ENCODE measurements at places on chromosomes 12 and 14.

DNA sequence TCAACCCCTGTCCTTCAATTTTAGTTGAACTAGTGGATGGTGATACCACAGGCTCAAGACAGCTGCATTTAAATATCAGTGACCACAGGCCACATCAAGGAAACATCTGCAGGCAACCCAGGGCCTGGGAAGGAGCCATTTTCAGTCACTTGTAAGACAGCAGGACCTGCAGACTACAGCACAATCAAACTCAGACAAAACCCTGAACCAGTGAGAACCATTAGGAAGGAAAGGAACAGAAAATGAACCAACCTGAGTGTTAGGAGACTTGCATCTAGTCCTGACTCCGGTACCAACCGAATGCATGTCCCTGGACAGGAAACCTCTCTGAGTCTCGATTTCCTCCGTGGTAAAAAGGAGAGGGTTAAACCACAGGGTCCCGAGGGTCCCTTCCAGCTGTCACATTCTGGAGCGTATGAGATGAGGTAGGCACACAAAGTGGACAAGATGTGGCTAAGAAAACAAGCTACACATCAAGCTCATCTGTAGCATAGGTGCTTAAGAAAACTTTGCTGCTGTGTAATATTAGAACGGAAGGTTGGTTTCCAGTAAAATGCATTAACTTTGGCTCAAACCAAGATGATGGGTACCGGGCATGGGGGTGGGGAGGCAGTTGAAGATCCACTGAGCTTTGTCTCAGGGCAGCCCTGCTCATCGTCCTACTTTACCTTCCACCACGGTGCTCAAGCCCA lies 1.6 kb upstream of the CDKN1B start:
- no peak for DNase-seq

DNA sequence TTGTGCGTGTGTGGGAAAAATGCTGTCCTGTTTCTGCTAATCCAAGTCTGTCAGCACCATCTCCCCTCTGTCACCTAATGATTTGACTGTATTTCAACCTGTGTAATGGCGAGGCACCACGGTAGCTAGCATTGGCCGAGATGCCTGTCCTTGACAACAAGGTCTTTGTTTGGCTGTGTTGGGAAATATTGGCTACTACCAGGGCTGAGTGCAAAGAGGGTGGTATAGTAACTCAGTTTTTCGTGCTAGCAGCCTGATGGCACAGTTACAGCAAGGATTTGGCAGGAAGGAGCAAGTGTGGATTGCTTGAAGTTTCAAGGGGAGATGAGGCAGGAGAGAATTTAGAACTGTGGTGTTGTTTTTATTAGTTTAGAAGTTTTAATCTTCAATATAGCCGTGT lies 440.3 kb upstream of the RGS6 start:
- no peak for DNase-seq

DNA sequence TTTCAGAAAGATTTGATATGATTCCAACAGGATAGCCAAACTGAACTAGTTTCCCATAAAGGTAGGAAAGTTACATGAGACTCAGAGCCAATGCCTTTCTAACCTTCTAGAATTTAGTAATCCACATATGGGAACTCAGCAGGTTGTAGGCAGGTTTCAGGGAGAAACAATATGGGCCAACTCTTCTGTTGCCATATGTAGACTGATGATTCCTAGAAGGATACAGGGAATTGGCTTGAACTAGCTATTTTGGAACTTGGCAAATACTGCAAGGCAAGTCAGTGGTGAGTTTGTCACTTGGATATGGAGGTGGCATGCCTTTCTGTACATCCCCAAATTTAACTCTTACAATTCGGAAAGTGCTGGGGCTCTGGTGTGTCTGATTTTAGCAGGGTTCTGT lies 15.5 kb downstream of the SUDS3 start:
- no peak for DNase-seq

DNA sequence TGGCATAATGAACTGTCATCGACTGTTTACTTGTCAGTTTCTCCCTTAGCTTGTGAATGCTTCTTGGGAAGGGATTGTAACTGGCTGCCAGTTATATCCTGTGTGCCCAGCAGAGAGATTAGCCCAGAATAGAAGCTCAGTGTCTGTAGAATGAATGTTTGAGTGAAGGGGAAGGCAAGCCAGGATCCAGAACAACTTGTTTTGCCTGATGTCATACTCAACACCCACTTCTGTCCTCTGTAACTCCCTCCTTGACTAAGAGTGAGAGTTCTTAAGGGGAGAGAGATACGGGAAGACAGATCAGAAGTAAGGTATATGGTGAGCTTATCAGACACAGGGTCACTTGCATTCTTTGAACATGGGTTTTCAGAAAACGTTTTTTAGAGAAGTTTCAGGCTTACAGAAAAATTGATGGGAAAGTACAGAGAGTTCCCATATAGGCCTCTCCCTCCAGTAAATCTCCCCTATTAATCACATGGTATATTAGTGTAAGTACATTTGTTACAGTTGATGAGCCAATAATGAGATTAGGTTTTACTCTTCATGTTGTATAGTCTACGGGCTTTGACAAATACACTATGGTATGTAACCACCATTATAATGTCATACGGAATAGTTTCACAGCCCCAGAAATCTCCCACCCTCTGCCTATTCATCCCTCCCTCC lies 5.6 kb upstream of the SPPL3 start:
- DNase-seq: no peak

GRCh38 chr12:49924628-49925246 lies 21.0 kb upstream of the FAIM2 start:
- no peak for DNase-seq

- no peak for DNase-seq
Observed at GRCh38 chr12:46370380-46370734, 2.2 kb downstream of the SLC38A2 start.

DNA sequence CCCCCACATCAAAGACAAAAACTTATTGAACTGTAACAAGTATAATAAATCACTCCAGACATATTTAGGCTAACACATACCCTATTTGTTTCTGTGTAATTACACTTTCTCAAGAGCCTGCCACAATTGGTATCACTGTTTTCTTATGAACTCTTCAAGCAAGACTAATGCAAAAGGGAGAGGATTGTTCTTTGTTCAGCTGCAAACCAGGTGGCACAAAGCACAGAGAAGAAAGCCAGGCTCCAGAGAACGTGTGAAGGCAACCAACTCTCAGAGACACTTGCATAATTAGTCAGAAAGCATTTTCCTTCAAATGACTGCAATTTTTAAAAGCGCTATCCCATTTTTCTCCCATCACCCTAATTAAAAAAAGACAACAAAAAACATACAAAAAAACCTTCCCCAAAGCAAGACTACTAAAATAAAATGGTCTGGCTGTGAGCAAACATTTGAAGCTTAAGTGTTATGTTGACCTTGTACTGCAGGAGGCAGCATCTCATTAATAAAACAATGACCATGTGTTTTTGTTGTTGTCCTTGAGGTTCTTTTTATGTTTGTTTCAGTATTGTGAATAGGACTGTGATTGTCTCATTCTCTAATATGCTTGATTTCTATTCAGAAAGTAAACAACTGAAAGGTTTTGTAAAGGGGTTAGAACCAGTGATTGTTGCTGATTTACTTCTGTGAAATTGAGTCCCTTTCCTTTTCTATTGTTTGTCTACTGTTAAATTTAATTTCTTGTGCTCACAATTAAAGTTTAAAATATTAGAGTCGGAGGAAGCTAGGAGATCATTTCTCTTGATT lies 452.7 kb upstream of the PDE3A start:
- no peak for DNase-seq

DNA sequence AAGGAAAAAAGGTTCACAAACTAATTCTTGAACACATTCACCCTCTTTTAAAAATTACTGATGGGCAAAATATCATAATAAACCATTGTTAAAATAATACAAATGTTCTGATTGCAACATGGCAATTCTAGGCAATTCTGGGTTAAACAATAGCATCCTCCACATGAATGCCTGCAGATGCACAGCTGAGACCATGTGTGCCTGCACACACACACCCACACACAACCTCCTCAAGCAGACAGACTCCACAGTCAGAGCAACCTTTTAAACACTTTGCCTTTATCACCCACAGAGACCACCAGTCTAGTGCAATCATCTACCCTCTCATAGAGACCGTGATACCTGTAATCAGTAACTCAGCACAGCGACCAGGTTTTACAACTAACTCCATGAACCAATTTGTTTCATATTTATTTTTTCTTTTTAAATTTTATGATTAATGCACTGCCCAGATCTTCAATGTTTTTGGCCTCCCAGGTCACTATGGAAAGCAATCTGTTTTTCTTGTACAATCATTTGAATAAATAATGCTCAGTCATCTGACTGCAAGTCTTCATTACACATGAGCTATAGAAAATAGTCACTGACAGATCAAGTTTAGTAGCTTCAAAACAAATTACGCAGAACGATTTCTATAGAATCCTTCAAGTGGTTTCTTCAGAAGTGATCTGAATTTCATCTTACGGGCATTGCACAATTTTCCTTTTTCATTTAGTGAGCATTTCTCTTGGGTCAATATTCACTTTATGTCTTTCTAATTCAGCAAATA lies 105.8 kb downstream of the PRKD1 start:
- DNase-seq: no peak

- DNase-seq: no peak
Observed at GRCh38 chr12:15644700-15645099, 144.5 kb downstream of the EPS8 start.

GRCh38 chr12:64025174-64025958 lies 180.9 kb downstream of the SRGAP1 start:
- no peak for DNase-seq

GRCh38 chr12:132470397-132470796 lies 19.6 kb upstream of the FBRSL1 start:
- no peak for DNase-seq

DNA sequence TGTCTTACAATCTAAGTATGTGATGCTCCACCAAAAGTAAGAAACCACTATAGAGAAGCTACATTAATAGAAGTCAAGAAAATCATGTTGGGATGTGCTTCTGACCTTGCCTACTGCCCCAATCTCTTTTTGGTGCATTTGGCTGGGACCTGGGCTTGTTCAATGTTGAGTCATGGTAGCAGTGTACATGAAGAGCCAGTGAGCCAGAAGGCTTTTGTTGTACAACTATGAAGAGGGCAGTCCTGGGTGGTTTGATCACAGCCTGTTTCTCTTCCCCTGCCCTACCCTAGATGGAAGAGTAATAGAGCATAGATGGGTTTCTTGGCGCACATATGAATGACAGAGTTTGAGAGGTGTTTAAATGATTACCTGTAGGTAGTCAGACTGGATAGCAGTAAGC lies 56.4 kb downstream of the UBR7 start:
- DNase-seq: no peak

DNA sequence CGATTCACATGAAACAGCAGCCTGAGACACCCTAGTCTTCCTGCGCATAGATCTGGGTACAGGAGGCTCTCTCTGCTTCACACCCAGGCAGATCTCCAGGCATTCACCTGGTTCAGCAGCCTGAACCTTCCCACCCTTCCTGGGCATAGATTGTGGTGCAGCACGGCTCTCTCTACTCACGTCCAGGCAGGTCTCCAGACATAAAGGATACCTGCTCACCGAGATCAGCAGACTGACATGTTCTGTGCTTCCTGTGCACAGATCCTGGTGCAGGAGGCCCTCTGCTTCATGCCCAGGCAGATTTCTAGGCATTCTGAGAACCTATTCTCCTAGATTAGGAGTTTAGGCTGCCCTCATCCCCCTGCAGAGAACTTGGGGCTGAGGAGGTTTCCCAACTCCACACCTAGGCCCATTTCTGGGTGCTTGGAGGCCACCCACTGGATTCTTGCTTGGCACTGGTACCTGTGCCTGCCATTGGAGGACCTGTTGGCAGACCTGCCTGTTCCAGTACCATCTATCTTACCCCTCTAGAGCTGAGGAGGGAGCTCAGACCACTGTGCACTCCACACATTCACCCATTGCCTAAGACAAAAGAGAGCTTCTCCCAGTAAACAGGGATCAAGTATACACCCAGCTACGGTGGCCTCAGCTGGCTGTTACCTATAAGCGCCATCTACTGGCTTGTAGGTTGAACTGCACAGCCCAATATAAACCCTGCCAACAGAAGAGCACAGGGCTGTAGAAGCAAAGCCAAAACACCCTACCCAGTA lies 28.0 kb upstream of the GARIN6 start:
- DNase-seq: no peak

DNA sequence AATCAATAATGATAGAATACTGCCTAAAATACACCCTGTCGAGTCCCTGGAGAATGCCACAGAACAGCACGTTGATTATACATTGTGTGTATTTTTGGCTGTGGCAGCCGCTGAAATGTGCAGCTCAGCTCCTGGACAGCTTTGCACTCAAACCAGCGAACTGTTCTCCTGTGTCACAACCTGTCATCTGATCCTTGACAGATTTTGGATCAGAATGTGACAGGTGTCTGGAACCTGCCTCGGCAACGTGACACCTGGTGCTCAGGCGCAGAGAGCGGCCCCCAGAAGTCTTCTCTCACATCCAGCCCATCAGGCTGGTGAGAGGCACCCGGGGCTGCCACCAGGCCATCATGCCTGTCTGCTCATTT lies 19.3 kb downstream of the MVK start:
- no peak for DNase-seq

GRCh38 chr12:77102691-77103090 lies 37.3 kb upstream of the E2F7 start:
- DNase-seq: no peak

DNA sequence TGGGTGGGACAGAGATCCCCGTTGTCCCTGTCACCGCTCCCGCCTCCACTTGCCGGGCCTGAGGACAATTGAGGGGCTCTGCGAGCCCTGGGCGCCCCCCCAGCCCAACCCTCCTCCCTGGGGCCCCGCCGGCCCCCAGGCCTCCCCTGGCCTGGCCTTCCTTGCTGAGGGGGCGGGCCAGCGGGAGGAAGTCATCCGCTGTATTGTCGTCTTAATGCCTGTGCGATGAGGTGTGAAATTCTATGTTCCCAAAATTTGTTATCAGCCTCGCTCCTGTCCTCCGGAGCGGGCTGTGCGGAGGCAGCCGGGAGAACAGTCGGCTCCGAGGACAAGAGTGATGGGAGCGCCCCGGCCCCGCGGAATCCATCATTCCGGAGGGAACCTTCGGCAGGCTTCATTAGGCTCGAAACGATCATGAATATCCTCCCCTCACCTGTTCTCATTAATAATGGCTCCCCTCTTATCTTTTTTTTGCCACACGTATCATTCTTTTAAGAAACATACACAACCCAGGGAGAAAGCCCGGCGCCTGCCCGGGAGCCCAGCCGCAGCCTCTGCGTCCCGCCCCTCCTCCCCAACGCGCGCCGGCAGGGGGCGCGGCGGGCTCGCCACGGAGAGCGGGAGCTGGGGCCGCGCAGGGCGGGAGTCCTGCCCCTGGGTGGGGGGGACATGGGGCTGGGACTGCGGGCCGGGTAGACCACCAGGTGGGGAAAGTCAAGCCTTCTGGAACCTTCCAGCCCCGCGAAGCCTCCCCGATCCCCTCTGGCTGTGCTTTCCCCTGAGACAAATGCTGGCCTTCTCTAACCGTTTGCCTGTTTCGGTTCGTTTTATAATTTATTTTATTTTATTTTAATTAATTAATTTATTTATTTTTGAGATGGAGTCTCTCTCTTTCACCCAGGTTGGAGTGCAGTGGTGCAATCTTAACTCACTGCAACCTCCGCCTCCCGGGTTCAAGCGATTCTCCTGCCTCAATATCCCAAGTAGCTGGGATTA lies 17.1 kb upstream of the DLK1 start:
- no peak for DNase-seq

Data from activated T-helper 1 cell treated with anti-CD3 and anti-CD28 coated beads, Interleukin-2, amount 50 U/mL, for 16 hours (primary cell).